Vagina (tissue), 2 donors: ENCODE measurements at places on chromosomes 16 and 17.

DNA sequence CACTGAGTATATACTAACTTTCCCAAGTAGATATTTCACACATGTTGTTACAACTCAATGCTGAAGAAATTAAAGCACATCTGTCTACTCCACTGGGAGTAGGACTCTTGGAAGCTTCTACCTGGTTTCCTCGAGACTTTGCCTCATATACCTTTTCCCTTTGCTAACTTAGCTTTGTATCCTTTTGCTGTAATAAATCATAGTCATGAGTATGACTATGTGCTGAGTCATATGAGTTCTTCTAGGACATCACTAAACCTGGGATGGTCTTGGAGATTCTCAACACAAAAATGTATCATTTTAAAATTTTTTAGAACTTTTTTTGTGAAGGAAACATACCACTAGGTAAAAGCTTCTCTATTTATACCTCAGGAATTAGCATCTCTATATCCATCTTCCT, 39.8 kb downstream of the ABCA5 start:
- DNase-seq = no peak

DNA sequence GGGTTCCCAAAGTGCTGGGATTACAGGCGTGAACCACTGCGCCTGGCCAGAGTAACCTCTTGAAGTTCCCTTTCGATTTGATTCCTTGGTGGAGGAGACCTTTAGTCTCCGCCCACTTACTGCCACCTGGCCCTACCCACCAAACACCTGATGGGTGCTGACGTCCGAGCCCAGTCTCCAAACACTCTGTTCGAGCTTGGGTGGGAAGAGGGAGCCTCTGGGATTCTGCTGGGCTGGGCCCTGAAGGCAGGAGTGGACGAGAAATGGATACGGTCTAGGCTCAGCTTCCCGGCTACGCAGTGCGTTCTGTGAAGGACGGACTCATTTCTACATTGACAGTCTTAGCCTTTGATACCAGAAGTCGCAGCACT, 870 bp upstream of the ITGA3 start:
- no peak for DNase-seq

GRCh38 chr17:68892658-68893057, 62.5 kb downstream of the ABCA8 start:
- no peak for DNase-seq

GRCh38 chr17:15432807-15433611, 34.4 kb downstream of the CDRT4 start:
- DNase-seq = no peak

DNA sequence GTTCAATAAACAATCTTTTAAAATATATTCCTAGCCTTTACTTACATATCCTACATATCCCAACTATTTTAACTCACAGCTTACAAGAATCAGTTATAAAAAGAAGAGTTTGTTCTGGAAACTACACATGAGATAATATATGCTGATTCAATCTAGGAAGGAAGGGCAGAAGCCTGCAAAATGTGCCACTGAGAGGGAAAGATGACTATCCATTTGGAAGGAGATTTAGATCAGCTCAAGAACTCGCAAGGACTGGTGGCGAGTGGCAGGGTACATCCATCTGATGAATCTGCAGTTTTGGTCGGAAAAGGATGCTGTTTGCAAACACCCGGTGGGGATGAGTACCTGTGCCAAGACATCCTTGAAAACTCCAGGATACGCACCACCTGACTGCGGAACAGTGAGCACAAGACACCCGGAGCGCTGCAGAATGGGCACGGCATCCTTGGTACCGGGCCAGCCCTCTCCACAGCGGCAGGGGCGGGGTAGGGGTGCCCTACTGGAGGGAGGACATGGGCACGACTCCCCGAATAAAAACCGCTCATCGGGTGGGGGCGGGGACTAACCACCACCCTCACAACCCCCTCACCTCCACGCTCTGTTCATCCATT, 723 bp downstream of the TRIM37 start:
- DNase-seq = no peak

- no peak for DNase-seq
These were observed 72.3 kb downstream of the TOX3 start for GRCh38 chr16:52474679-52475078.

- DNase-seq = no peak
These were observed 27.3 kb upstream of the GPRC5B start for GRCh38 chr16:19911747-19912454.

DNA sequence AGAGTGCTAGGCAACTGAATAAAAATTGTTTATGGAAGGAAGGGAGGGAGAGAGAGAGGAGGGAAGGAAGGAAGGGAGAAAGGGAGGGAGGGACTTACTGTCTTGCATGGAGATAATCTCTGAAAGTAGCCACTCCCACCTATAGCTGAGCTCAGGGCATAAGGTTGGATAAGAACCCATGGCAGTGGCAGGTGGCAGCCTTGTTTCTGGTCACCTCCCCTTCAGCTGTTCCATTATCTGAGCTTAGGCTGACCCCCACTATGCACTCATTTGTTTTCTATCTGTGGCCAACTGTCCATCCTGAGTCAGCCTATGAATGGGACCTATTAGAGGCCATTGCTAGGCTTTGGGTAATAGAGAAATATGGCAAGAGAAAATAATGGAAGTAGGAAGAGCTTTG, 25.3 kb upstream of the MTMR4 start:
- no peak for DNase-seq

DNA sequence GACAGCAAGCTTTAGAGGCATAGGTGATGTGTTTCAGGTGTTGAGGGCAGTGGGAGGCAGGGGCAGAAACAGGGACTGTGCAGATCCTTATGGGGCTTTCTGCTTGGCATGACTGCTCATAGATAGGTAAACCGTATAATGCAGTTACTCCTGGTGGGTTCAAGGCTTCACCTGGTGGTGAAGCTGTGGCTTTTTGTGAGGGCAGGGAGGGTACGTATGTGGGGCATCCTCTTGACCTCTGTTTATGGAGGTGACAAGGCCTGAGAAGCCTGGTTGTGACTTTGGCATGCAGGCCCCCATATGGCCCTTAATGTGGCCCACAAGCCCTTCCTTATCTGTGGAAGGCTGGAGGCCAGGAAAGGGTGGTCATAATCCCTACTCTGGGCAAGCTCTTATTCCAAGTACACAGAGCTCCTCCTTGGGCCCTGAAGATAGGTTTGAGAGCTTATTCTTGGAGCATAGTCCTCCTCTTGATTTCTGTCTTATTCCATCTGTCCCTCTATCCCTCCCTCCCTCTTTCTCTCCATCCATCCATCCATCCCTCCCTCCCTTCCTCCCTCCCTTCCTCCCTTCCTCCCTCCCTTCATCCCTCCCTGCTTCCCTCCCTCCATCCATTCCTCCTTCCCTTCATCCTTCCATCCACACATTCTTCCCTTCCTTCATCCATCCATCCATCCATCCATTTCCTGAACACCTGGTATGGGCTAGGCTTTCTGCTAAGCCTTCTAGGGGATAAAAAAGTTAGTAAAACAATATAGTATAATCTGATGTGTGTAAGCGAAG, 1.3 kb upstream of the CCL16 start:
- DNase-seq = no peak

GRCh38 chr16:14211856-14212543, 140.9 kb downstream of the MRTFB start:
- DNase-seq = no peak

- no peak for DNase-seq
These were observed 70.3 kb downstream of the RAI1 start for GRCh38 chr17:17751489-17752088.

DNA sequence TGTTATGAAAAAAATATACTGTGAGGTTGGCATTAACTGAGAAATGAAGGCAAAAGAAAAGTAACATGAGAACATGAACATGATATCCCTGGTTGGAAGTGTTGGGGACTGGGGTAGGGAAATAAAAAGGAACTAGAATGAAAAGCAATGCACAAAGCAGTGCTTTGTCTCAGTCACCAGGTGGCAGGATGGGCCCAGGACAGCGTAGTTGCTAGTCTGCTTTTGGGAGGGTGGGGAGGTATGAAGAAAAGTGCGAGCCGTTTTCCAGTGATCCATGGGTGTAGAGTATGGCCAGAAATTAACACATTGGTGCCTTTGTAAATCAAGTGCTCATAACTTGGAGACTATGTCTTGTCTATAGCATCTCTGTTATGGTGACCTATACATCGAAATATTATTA, 662.5 kb upstream of the SALL1 start:
- DNase-seq = no peak

DNA sequence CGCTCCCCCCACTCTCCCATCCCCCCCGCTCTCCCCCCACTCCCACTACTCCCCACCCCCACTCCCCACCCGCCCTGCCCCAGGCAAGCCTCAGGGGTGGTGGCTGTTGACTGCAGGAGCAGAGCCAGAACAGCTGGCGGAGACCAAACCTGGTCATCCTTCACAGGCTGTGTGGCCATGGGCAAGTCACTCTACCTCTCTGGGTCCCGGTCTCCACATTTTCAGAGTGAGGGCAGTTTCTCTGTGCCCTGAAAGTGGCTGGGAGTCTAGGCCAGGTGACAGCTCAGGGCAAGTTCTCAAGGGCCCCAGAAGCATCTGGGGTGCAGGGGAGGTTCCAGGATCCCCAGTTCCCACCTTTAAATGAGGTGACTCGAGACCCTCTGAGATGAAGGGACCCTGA, 15.1 kb upstream of the BAHCC1 start:
- no peak for DNase-seq

DNA sequence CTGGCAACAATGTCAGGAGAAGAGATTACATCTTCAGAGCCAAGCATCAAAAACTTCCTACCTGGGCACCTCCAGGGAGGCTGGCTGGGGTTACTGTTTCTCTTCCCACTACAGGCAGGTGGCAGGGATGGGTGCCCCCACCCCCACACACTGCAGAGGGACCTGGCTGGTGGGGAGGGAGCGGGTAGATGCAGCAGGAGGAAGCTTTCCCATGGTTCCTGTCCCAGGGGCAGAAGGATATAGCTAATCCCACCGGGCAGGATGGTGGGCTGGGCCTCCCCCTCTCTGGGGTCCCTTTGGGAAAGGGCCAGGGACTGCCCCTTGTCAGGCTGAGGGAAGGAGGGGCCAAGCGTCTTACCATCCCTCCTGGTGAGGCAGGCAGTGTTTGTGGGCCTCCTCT, 16.7 kb upstream of the MTMR4 start:
- DNase-seq = no peak
